ENCODE measurements at places on chromosomes 4 and X.
A peak's percentile ranks its signal among the peaks of the same experiment; 100 is the strongest.

GRCh38 chr4:164648849-164649212, 105.1 kb upstream of the SMIM31 start:
- no peak for DNase-seq

- no peak for DNase-seq
These were observed 414.6 kb downstream of the PCDH7 start for GRCh38 chr4:31134720-31135119.

- DNase-seq, result no peak
These were observed 68.2 kb upstream of the MAML3 start for GRCh38 chr4:140222171-140222570.

DNA sequence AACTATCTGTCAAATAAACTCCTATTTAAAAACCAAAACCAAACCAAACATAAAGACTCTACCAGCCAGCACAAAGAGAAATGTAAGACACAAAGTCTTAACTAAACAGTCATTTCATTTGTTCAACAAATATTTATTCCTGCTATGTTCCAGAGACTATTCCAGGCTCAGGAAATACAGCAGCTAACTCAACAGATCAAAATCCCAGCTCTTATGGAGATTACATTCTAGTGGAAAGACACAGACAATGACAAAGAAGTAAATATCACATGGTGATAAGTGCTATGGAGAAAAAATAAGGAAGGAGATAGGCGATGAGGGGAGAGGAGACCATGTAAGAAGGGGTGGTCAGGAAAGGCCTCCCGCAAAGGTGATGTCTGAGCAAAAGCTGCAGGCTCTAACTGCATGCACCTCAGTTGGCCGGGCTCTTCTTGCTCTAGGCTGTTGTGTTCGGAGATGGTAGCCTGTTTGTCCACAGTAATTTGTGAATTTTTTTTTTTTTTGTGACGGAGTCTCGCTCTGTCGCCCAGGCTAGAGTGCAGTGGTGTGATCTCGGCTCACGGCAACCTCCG, 15.1 kb downstream of the PPEF1 start:
- no peak for DNase-seq

GRCh38 chrX:112147206-112147605, 64.6 kb upstream of the TRPC5 start:
- no peak for DNase-seq

DNA sequence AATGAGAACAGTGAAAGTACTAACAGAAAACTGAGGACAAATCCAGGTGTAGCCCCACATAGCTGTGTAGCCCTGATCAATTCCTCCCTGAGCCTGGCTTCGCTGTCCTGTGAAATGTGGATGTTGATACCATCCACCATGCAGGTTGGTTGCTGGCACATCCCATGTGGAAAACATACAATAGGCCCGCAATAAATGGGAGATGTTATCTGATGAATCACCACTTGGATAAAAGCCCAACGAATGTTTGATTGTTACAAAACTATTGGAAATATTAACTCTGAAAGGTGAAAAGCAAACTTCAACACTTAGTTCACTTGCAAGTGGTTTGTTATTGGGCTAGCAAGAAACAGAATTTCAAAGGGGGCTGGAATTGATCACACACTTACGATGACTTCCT, 186.3 kb upstream of the FTHL17 start:
- DNase-seq, result no peak

DNA sequence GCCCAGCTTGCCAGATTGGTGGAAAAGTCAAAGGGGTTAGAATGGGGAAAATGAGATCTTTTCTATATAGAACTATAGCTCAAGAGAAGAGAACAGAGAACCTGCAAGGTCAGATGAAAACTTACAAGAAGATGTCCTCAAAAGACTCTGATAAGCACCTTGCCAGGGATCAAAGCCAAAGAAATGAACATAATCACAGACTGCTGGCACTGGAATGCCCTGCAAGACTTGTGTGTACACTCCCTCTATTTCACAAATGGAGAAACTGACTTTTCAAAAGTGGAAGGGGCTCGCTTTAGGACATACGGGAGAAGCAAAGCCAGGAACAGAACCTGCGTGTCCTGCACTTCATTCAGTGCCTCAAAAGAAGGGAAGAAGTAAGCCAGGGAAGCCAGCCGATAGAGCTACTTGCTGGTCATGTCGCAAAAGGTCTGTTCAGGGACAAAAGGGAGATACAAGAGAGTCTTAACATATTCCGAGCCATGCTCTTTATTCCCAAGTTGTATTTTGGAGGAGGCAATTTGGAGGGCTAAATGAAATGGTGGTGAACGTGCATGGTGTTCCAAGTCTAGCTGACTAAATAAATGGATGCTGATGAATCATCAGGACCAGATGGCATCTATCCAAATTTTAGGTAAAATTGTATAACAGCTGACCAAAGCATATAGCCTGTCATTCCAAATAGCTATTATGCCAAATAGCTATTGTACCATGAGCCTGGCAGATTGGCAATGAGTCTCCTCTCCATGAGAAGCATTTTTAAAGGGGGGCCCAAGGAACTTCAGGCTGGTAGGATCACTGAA, 175.6 kb upstream of the GPC4 start:
- DNase-seq, result no peak

- DNase-seq, result no peak
These were observed 206.8 kb downstream of the TENM3 start for GRCh38 chr4:182449930-182450439.

DNA sequence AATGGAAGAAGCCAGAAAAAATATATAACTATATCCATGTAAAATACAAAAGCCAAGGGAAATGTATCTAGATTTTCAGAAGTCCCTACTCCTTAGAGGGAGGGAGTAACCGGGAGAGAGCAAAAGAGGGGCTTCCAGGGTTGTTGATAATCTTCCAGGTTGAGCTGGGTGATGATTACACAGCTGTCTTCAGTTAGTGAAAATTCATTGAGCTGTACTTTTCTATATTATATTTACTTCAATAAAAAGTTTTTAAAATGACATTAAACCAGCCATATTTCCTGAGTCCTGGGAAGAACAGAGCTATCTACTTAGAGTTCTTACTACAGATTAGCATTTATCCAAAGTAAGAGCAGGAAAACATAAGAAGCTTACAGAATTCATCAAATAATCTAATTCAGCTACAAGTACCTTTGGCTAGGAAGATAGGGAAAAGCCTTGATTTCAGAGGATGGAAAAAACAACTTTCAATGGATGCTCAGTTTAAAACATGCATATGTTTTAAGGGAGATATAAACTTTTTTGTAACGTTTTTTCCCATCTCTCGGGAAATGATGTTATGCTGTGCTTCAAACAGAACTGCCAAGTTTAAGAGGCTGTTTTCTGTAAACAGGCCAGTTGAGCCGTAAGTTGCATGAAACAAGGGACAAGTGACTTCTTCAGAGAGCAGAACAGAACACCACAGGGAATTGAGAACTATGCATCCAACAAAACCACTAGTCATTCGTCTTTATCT, 204.6 kb downstream of the SCFD2 start:
- DNase-seq, result no peak

GRCh38 chr4:66297703-66298102, 627.4 kb upstream of the EPHA5 start:
- DNase-seq, result no peak

DNA sequence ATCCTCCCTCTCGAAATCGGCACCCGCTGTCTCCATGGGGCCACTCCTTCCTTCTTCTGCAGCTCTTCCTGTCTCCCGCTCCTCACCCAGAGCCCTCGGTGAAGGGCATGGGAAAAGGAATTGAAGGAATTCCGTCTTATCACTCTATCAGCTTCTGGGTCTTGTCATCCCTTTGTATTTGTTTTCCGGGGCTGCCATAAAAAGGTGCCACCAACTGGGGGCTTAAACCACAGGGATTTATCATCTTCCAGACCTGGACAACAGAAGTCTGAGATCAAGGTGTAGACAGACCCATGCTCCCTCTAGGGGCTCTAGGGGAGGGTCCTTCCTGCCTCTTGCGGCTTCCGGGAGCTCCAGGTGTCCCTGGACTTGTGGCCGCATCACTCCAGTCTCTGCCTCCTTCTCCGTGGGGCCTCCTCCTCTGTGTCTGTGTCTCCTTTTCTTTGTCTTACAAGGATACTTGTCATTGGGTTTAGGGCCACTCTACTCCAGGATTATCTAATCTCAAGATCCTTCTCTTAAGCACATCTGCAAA, 24.0 kb downstream of the CD99 start:
- no peak for DNase-seq

DNA sequence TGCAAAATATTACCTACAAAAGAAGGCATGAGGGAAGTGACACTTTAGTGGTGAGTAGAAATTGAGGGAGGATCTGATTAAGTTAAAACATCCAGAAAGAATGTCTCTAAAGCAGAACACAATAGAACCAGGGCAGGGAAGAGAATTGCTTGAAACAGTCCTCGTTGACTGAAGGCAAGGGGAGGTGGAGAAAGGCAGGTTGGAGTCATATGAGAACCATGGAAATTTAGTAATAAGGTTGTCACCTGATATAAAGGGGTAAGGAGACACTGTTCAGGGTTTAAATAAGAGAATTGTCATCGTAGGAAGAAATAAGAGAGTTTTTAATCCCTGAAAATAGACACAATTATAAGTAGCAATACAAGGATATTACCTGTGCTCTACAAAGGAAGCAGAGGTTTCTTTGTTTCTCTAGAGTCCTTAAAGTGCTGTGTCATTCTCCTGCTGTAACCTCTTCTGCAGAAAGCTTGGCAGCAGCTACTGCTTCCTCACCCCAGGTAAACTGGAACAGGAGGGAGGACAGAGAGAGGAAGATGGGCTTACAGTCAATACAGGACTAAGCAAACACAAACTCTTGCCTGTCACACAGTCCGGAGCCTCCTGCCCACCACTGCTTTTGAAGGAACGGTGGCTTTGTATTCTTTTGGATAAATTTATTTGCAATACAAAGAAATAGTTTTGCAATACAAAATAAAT, 258.4 kb downstream of the PPARGC1A start:
- DNase-seq, result no peak

- DNase-seq, result no peak
These were observed 23.2 kb downstream of the GEMIN8 start for GRCh38 chrX:14006540-14006939.

DNA sequence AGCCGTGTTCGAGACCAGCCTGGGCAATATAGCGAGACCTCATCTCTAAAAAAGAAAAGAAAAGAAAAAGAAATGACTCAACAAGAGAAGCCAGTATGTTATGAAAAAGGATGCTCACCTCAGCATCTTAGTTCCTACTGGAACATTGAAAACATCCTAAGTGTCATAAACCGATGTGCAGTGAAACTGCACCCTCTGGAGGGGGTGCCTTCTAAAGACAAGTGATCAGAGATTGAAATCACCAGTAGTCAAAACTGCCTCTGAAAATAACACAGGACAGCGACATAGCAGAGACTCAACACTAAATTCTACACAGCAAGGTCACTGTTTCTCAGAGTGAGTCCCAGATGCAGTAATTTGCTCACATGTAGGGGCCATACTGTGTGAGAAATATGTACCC, 28.0 kb upstream of the ATP6AP2 start:
- no peak for DNase-seq

DNA sequence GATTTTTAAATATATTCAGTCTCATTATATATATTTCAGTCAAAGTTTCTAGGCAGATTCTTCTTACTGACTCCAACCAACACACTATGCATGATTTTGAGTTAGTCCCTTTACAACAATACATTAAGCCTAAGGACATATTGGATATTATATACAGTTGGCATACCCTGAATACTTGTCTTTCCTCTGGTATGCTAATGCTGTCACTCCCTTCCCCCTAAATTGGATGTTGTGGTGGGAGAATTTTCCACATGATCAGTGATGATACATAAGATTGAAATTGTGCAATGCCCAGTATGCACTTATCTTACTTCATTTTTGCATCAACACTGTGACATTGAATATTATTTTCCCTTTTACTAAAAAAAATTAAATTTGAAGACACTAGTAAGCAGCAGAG, 935.2 kb downstream of the PCDH7 start:
- peak; percentile 43 for DNase-seq

GRCh38 chrX:38183596-38183995, 37.1 kb downstream of the SRPX start:
- DNase-seq, result no peak

DNA sequence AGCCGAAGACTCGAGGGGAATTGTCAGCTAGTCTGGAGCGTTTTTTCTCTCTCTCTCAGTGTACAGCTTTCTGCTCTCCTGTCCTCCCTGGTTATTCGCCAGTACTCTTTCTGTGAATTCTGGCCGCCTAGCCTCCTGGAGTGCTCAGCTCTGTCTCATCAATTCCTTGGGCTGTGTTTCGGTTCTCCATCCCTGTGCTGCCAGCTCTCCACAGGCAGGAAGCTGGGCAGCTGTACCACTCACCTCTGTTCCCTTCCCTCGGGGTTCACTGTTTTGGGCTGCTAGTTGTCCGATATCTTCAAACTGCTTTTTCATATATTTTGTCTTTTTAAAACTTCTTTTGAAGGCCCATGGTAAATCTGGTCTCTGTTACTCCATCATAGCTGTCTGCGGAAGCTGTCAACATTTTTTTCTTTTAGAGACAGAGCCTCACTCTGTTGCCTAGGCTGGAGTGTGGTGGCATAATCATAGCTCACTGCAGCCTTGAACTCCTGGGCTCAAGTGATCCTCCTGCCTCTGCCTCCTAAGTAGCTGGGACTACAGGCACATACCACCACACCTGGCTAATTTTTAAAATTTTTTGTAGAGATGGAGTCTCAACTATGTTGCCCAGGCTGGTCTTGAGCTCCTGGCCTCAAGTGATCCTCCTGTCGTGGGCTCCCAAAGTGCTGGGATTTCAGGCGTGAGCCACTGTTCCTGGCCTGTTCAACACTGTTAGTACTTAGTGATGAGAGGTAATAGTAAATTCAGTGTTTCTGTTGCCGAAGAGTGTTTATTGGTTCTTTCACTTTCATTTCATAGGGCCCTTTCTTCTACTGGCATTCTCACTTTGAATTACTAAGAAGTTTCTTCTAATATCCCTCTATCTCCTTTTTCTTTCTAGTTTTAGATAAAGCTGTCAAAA, 18.6 kb downstream of the ZCCHC4 start:
- DNase-seq, result no peak

GRCh38 chr4:79330720-79331119, 4.9 kb upstream of the NAA11 start:
- DNase-seq, result no peak

GRCh38 chr4:80259012-80259411, 7.5 kb upstream of the FGF5 start:
- no peak for DNase-seq

DNA sequence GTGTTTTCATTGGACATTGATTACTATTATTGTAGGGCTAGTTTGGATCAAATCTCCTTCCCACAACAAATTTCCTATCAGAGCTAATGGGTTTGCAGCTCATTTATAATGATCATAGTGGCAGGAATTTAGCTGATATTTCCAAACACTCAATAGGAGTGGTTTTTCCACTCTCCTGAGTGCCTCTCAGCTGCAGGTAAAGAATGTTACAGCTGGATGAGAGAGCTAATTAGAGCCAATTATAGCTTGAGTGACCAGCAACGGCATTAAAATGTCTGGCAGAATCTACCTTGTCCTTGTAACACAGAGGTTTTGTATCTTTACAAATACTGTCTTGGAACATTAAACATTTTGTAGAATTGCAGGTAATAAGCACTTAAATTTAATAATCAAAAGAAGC, 602.8 kb upstream of the EPHA5 start:
- DNase-seq, result no peak

- DNase-seq, result no peak
These were observed 278.5 kb downstream of the GPC3 start for GRCh38 chrX:133706890-133707289.

GRCh38 chr4:115920637-115921036, 807.2 kb upstream of the NDST4 start:
- no peak for DNase-seq

Data from fibroblast of skin of left quadriceps (primary cell).